ENCODE measurements at places on chromosomes 11 and 22.

- DNase-seq = no peak
Measured at GRCh38 chr22:24496234-24496633, 1.1 kb downstream of the UPB1 start.

DNA sequence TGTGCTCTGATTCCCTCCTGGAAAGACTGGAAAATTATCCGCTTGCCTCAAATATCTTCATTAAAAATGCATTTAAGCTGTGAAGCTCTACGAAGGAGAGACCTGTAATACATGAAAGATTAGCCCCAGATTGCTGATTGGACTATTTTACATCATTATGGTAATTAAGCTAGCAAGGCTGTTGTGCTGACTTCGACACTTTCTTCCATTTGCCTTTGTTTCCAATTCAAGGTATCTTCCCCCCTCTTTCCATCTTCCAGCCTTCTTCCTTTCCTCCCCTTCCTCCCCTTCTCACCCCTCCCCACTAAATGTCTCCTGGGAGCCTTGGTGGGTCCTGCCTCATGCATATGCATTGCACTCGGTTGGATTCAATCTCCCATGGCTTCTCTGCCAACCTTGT lies 710.8 kb downstream of the OPCML start:
- DNase-seq = no peak

- DNase-seq = peak; percentile 62
Measured at GRCh38 chr11:8593935-8594909, at the start of gene STK33. TSS of gene STK33 (minus strand) at chr11:8594228. CDS start at chr11:8474905, 119,323 bp downstream.

GRCh38 chr11:124831897-124832296 lies 31.7 kb upstream of the MSANTD2 start:
- DNase-seq = no peak

DNA sequence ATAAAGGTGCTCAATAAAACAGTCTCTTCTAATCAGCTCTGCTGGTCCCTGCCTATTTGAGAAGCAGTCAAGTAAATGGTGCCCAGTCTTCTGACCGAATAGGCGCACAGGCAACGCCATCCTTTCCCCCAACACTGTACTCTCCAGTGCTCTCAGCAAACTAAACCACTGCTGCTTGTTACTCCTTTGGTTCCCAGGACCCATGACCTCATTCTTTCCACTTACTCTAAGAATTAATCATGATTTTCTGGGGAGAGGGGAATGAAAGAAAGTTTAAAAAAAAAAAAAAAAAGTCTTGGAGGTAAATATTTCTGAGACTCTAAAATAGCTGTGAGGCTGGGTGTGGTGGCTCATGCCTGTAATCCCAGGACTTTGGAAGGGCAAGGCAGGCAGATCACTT lies 63.7 kb downstream of the SGSM3 start:
- DNase-seq = no peak
